LNCaP clone FGC (cell line): ENCODE measurements at places on chromosomes 2 and 18.

DNA sequence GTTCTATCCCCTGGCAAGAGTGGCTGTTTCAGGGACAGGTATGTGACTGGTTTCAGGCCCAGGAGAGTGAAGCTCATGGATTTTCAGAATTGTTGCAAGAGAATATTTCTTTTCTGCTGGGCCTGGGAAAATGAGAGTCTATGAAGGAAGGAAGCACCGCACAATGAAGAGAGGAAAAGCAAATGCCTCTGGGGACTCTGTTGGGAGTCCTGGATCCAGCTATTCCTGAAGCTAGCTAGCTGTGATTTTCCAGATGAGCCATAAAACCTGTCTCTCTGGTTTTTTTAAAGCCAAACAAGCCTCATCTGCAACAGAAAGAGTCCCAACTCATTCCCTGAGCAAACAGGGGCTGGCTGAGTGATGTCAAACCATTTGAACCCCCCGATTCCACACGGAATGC, 53.7 kb downstream of the CRACDL start:
- DNase-seq: no peak

- DNase-seq: no peak
Observed at GRCh38 chr2:132463719-132464118, 47.1 kb downstream of the GPR39 start.

DNA sequence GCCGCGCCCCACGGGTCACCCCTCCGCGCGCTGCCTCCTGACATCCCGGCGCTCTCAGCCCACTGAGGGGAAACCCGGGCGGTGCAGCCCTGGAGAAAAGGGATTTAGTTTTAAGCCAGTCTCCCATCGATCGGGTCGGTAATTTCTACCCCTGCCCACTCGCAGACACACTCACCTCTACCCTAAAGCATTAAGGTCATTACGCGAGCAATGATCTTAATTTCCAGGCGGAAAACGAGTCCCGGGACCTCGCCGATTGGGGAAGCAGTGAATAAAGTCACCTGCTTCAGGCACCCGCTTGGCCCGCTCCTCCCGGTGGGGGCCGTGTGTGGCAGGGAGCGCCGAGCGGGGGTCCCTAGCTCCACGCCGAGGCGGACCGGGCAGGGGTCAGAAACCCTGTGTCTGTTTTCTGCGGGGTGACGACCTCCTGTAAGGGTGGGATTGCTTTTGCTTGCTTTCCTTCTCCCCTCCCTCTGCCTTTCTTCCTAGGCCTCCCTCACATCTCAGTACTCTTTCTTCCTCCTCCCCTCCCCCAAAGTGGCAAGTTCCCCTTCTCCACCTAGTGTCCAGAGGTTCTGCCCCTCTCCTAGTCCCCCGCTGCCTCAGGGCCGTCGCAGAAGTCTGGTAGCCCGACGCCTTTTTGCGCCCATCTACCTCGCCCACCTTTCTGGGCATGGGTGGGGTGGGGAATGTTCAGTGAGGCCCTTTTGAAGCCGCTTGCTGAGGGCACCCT, 142.6 kb downstream of the MEIS1 start:
- DNase-seq: no peak

DNA sequence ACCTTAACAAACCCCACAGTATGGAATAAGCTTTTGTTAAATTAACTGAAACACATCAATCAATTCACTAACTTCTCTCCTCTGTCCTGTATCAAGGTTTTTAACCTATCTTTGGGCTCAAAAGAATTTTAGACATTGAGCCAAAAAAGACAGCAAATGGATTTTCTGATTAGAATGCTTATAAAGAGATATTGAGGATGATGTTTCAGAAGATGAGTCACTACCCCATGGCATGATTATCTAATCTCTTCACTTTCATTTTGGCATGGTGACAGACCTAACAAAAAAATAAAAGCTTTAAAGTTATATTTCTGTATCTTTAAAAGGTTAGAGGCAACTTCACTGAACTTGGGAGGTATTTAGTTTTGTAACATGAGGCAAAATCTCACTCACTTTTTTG, 55.5 kb downstream of the SGPP2 start:
- DNase-seq: no peak

GRCh38 chr18:25678221-25678620, 326.3 kb upstream of the ZNF521 start:
- DNase-seq: no peak

- no peak for DNase-seq
Observed at GRCh38 chr2:118374974-118375755, 286.9 kb downstream of the INSIG2 start.

DNA sequence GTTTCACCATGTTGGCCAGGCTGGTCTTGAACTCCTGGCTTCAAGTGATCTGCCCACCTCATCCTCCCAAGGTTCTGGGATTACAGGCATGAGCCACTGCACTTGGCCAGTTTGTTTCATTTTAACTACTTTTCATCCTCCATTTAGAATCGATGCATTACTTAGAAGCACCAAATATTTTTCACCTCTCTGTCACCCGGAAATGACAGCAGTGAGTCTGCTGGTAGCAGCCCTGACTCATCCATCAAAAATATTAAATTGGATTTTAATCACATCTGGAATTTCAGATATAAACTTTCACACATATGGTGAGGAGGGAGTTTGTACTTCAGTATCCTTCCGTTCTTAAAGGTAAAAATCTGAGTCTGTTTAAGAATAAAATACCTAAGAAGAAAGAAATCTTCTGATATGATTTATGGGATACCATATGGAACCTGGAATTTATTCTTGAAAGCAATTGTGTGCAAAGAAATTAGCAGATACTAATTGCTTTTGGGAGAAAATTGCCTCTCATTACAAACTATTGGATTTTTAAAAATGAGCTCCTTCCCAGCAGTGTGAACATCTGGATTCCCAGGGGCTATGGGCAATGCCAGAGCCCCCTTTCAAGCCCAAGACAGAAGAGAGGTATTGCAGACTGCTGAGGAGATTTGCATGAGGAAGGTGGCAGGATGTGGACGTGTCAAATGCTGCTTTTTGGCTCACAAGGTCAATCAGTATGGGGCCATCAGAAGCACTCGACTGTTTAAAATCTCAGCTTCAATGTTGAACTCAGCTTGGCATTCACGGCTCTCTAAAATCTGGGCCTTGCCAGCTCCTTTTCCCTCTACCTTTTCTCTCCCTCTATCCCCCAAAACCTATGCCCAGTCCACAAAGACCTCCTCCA, 279.5 kb upstream of the SIX2 start:
- DNase-seq: no peak

- no peak for DNase-seq
Observed at GRCh38 chr2:66813976-66814375, 379.1 kb downstream of the MEIS1 start.

- no peak for DNase-seq
Observed at GRCh38 chr2:16194530-16194929, 254.2 kb downstream of the MYCN start.

DNA sequence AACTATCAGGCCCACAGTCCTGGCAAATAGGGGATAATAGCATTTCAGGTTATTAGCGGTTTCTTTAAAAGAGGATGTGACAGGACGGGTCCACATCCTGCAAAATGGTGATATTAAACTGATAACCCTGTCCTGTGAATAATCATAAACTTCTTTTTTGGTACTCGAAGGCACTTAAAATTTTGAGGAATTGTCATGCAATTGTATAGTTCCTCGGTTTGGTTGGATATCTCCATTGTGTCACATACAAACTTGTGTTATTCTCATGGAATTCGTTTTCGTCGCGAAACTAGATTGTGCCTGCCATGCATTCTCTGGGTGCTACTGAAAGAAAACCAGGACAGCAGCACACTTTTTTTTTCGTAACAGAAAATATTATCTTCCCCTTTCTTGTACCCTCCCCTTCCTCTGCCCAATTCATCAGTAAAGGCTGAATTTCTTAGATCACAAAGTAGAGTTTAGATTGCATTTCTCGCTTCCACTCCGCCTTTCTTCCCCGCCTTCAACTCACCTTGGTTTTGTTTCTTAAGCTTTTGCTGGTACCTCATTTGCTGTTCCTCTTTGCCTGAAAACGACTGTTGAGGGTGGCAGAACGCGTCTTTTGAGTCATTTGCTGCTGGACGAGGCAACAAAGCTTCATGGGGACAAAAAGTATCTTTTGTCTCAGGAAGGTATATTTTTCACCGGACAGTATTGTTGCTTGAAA, 1.3 kb downstream of the CERS6 start:
- DNase-seq: no peak

DNA sequence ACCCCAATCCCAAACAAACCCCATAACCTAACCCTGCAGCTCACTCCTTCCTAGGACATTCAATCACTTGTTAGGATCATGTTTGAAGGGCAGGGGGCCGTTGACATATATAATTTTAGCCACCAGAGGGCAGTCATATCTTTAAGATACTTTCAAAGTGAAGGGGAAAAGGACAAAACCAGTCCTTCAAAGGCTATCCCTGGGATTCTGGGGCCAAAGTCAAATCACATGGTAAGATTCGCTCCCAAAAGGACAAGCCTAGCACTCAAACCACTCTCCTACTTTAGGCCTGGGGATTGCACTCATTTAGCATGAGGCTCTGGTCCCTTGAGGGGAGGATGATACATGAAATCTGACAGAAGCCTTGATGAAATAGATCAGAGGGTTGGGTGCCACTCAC, 44.6 kb downstream of the HAUS1 start:
- peak; percentile 17 for DNase-seq

GRCh38 chr2:10405448-10405847, 42.7 kb downstream of the ODC1 start:
- DNase-seq: no peak

- no peak for DNase-seq
Observed at GRCh38 chr2:189679226-189679625, 4.8 kb downstream of the ANKAR start.

DNA sequence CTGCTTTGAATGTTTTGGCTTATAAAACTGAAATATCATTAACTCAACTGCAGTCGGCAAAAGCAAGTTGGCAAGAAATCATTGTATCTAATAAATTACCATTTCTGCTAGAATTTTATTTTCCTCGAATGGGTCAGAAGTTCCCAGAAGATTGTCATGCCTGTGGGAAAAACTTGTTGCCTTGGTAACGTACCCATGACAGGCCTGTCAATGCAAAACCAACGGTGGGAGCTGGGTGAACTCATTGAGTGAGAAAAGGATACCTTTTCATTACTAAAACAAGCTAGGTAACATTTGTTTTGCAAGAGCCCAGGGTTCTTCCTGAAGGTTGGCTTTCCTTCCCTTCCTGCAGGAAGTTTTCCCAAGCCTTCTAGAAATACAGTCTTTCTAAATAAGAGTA, 9.5 kb downstream of the PLB1 start:
- DNase-seq: no peak
